ENCODE measurements at places on chromosomes 1 and 21. TPM values are rescaled to one million over a fixed set of nuclear protein-coding genes. Genes with fewer than 3 reads are reported as not detected.

Gene HCRTR1
- not detected for total RNA-seq

Gene WNT4
- total RNA-seq = 11.5 TPM

Gene TMEM54
- 372 TPM for total RNA-seq

Gene STMN1
- 48.7 TPM for total RNA-seq

Gene ECE1
- 140 TPM for total RNA-seq

Gene OLFML2B
- 8.4 TPM for total RNA-seq

Gene HOOK1
- total RNA-seq = 29.5 TPM

Gene RGS8
- total RNA-seq = 0.03 TPM

Gene IL20
- total RNA-seq = not detected

Gene HORMAD1
- not detected for total RNA-seq

Gene WNT2B
- 8.1 TPM for total RNA-seq

Gene MYBPH
- not detected for total RNA-seq

Gene SYPL2
- total RNA-seq = 3.1 TPM

Gene CFHR1
- 0.75 TPM for total RNA-seq

Gene IL10RB
- 31.2 TPM for total RNA-seq

Gene KRTAP6-1
- not detected for total RNA-seq

Gene MRAP
- total RNA-seq = not detected

Gene NUF2
- total RNA-seq = 0.52 TPM

Gene TRABD2B
- total RNA-seq = 11.2 TPM

Gene NRAS
- total RNA-seq = 24.7 TPM

Gene RGS18
- 2.4 TPM for total RNA-seq

Gene MROH7
- 8.0 TPM for total RNA-seq

Gene TSPEAR
- total RNA-seq = 0.06 TPM

Gene FMO2
- 3.5 TPM for total RNA-seq

Gene ATP6V1G3
- total RNA-seq = not detected

Gene NTMT2
- total RNA-seq = not detected

Gene PDPN
- total RNA-seq = 37.5 TPM

Gene RGS13
- 3.4 TPM for total RNA-seq

Gene OR2M5
- total RNA-seq = not detected

Gene S100B
- 7.5 TPM for total RNA-seq

Gene SMIM1
- 5.9 TPM for total RNA-seq

Gene DNASE2B
- 0.17 TPM for total RNA-seq

Gene SGIP1
- 7.0 TPM for total RNA-seq

Gene PTAFR
- 9.8 TPM for total RNA-seq

Gene CLEC20A
- 0.20 TPM for total RNA-seq

Gene TMEM79
- 9.6 TPM for total RNA-seq

Gene SLC2A5
- total RNA-seq = 8.8 TPM

Measured in mucosa of gallbladder (tissue), 1 donor.